ENCODE measurements at places on chromosomes 12 and 14.
A peak's percentile ranks its signal among the peaks of the same experiment; 100 is the strongest.

GRCh38 chr14:102415671-102416070 lies 52.9 kb downstream of the TECPR2 start:
- no peak for DNase-seq

- DNase-seq, result peak; percentile 8
Observed at GRCh38 chr12:65334521-65334920, 56.0 kb downstream of the MSRB3 start.

DNA sequence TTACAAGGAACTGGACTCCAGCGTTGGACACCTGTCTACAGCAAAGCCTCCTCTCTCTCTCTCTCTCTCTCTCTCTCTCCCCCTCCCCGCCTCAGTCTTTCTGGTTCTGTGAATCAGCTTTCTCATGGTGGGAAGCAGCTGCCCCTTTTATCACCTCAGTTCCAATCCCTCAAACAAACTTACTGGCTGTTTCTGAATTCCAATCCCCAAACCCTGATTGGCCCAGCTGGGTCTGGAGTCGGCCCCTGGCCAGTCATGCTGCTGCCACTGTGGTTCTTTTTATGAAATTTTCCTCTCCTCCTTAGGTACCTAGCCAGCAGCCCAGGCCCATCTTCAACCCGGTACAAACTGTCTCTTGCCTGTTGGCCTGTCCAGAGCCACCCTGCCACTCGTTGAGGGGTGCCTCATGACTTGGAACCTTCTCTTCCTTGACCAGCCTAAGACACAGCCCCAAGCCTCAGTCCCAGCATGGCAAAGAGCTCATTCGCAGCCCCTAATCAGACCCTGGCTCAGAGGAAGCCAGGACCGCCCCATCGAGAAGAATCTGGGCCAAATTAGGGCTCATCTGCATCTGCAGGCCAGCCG lies 9.4 kb upstream of the MORN3 start:
- no peak for DNase-seq

- DNase-seq, result no peak
Observed at GRCh38 chr14:61211476-61212255, 69.5 kb downstream of the TMEM30B start.

GRCh38 chr14:21095430-21096205 lies 2.8 kb downstream of the ZNF219 start:
- peak; percentile 67 for DNase-seq

GRCh38 chr12:29149691-29150281 lies 708 bp downstream of the FAR2 start:
- no peak for DNase-seq

DNA sequence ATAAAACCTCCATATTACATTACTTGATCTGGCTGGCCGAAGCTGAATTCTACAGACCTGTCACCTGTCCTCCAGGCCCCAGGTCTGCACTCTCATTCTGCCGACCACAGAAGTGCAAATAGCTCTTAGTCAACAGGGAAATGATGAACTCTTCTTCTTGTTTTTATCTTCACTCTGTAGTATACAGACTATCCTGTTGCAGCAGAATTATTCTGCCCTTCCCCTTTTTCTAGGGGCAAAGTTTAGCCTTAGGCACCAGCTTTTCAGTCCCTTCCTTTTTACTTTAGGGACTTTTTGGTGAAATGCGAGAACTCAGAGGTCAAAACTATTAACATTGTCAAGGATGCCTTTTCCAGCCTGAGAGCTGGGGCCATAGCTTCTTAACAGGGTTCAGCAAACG lies 229.6 kb upstream of the EGLN3 start:
- DNase-seq, result no peak

- no peak for DNase-seq
Observed at GRCh38 chr14:20587489-20588154, at the start of gene RNASE11. TSS of gene RNASE11 (minus strand) at chr14:20588001.

- DNase-seq, result no peak
Observed at GRCh38 chr12:122399254-122399591, 23.2 kb downstream of the CLIP1 start.

- peak; percentile 77 for DNase-seq
Observed at GRCh38 chr12:124564971-124565491, 2.4 kb downstream of the NCOR2 start.

- peak; percentile 4 for DNase-seq
Observed at GRCh38 chr12:111034083-111034885, 113.9 kb upstream of the MYL2 start.

DNA sequence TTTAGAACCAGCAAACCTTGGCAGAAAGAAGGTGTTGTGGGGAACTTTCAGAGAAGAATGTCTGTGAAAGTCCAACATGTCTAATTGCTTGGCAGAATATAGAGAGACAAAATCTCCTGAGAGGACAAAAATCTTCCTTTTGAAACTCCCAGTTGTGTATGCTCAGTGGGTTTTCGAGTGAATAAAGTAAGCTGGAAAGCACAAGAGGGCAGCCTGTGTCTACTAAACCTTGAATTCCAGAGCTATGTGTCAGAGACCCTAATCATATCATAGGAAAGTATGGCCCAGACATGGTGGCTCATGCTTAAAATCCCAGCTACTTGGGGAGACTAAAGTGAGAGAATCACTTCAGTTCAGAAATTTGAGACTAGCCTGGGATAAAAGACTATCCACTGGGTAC lies 661.2 kb downstream of the SLC16A7 start:
- DNase-seq, result peak; percentile 75

- no peak for DNase-seq
Observed at GRCh38 chr14:84819528-84819927, 710.4 kb upstream of the FLRT2 start.

- no peak for DNase-seq
Observed at GRCh38 chr14:104942586-104942985, 17.9 kb downstream of the PLD4 start.

DNA sequence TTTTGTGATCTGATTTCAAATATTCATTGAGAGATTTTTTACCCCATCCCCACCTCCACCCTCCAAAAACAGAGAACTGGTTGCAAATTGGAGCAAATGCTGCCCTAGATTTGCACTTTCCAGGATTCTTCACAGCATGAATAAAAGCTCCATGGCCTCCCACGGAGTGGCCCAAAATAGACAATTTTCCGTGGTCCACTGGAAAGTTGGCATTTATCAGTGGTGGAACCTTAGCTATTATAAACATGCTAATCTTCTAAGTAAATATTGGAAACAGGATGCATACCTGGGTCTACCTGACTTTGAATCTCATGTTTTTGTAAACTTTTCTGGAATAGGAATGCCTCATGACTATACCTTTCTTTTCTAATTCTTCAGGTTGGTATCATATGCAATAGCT lies 123.9 kb downstream of the SLC16A7 start:
- DNase-seq, result no peak

Data from GM23248 (cell line).